ENCODE measurements at places on chromosomes 16 and 17.

GRCh38 chr17:1165836-1166235 lies 13.9 kb downstream of the ABR start:
- no peak for DNase-seq

- no peak for DNase-seq
Observed at GRCh38 chr17:57920916-57921703, 34.1 kb downstream of the CUEDC1 start.

DNA sequence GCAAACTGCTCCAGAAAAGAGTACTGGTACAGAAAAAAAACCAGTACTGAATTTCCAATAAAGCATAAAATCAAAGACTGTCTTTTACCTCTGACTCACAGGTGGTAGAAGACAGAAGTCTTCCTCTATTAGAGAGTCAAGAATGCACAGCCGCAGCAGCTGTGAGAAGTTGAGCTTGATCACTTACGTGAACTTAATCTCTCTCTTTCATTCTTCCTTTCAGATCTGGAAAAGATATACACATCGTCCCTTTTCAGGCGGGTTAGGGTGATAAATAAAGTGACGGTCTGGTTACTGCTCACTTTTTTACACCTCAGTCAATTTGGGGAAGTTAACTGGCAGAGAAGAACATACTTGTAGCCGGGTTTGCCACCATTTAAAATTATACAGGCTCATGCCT lies 3.9 kb downstream of the IFT140 start:
- DNase-seq = no peak

GRCh38 chr17:42989726-42990652 lies 8.2 kb upstream of the RPL27 start:
- no peak for DNase-seq

DNA sequence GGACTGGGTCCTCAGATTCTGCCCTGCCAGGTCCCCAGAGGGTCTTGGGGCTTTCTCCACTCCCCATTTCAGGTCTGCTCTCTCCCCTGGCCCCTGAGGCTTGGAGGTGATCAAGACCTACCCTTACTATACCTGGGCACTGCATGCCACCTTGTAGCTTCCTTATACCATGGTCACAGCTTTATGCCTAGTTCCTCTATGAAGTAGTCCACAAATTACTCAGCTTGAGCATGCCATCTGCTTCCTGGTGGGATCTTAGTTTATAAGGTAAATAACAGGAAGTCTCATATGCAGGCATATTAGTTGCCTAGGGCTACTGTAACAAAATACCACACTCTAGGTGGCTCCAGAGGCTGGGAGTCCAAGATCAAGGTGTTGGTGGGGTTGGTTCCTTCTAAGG lies 11.0 kb upstream of the PMFBP1 start:
- DNase-seq = no peak

- DNase-seq = no peak
Observed at GRCh38 chr16:19008245-19009169, 24.8 kb downstream of the TMC7 start.

- DNase-seq = no peak
Observed at GRCh38 chr17:40038882-40039513, 15.2 kb downstream of the MED24 start.

GRCh38 chr17:59853168-59853918 lies 39.4 kb downstream of the TUBD1 start:
- DNase-seq = no peak

GRCh38 chr16:14502932-14503741 lies 126.9 kb downstream of the PARN start:
- DNase-seq = no peak

- no peak for DNase-seq
Observed at GRCh38 chr17:58783380-58783779, 27.7 kb downstream of the PPM1E start.

GRCh38 chr16:21608639-21609328 lies 9.4 kb downstream of the METTL9 start:
- DNase-seq = no peak

- DNase-seq = no peak
Observed at GRCh38 chr17:34203018-34203638, 52.0 kb upstream of the CCL2 start.

GRCh38 chr16:64061621-64062020 lies 1060.2 kb downstream of the CDH11 start:
- no peak for DNase-seq

GRCh38 chr16:23539984-23540816 lies 16.9 kb downstream of the EARS2 start:
- no peak for DNase-seq

GRCh38 chr16:53078765-53079485 lies 24.1 kb downstream of the CHD9 start:
- no peak for DNase-seq

GRCh38 chr16:9115277-9115676 lies 23.8 kb downstream of the HAPSTR1 start:
- no peak for DNase-seq

- DNase-seq = no peak
Observed at GRCh38 chr16:51383909-51384308, 232.8 kb upstream of the SALL1 start.

- no peak for DNase-seq
Observed at GRCh38 chr16:31025339-31025738, 8.0 kb upstream of the STX4 start.

- no peak for DNase-seq
Observed at GRCh38 chr17:82745524-82745923, 6.3 kb upstream of the TBCD start.

- no peak for DNase-seq
Observed at GRCh38 chr16:57667526-57668262, 412 bp upstream of the ADGRG3 start.

- peak; percentile 20 for DNase-seq
Observed at GRCh38 chr17:48335858-48336500, 94.0 kb downstream of the SKAP1 start.

- no peak for DNase-seq
Observed at GRCh38 chr17:42906772-42907446, 6.3 kb downstream of the G6PC1 start.

GRCh38 chr17:4645642-4646041 lies 4.2 kb upstream of the ALOX15 start:
- no peak for DNase-seq

GRCh38 chr16:11507991-11508390 lies 78.7 kb downstream of the LITAF start:
- no peak for DNase-seq

DNA sequence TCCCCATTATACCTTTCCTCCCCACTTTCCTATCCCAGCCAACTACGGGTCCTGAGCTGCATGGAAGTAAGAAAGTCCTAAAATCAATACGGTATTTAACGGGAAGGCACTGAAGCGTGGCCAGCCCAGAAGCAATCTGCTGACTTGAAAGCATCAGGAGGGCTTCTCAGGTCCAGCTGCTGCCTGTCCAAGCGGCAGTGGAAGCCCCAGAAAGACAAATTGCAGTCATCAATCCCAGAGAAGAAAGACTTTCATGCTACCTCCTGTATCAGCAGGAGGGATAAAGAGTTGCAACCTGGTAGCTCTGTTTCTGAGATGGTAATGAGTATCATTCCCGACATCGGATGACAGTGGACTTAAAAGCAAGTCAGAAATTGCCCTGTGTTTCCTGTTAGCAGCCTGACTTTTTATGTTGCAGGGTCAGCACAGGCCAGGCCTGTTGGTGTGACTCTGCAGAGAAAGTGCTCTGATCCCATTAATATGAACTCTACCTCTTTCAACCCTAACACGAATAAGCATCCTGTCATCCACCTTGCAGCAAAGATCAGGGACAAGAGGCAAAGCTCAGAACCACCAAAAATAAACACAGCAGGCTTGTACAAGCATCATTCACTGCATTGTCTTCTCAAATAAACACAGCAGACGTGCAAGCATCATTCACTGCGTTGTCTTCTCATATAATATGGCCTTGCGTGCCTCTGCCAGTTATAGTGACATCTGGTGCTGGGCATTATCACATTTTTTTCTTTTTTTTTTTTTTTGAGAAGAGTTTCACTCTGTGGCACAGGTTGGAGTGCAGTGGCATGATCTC lies 358.6 kb upstream of the CDH11 start:
- no peak for DNase-seq

- DNase-seq = no peak
Observed at GRCh38 chr17:80929449-80929848, 62.2 kb upstream of the CHMP6 start.

DNA sequence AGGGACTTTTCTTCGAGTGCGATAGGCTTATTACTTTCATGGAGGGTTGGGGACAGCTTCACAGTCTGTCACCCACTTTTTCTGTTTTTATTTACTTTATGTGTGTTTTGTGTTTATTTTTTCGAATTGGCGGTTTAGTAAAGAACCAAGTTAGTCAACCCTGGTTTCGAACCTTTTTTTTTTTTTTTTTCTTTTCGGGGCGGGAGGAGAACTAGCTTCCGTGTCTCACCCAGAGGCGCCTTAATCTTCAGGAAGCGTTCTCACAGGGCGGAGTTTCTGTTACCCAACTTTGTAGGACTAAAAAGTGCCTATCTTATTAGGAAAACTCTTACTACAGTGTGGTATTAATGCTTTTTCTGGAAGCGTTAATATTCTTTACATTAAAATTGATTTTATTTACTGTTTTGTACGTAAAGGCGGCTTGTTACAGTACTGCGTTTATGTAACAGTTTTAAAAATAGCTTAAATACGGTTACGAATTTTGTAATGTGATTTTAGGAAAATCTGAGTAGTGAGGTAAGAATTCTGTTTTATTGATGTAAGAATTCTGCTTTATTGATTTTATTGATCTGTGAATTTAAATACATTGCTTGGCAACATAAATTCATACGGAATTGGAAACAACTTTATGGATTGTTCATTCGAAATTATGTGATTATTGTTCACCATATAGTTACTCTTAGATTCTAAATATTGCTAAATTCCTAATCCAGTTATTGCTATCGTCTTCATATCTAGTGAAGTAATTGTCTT lies 885 bp downstream of the ZNF207 start:
- DNase-seq = no peak

GRCh38 chr17:79942591-79943346 lies 92.9 kb downstream of the TBC1D16 start:
- DNase-seq = no peak

- DNase-seq = no peak
Observed at GRCh38 chr17:47694581-47695428, 844 bp downstream of the TBKBP1 start.

DNA sequence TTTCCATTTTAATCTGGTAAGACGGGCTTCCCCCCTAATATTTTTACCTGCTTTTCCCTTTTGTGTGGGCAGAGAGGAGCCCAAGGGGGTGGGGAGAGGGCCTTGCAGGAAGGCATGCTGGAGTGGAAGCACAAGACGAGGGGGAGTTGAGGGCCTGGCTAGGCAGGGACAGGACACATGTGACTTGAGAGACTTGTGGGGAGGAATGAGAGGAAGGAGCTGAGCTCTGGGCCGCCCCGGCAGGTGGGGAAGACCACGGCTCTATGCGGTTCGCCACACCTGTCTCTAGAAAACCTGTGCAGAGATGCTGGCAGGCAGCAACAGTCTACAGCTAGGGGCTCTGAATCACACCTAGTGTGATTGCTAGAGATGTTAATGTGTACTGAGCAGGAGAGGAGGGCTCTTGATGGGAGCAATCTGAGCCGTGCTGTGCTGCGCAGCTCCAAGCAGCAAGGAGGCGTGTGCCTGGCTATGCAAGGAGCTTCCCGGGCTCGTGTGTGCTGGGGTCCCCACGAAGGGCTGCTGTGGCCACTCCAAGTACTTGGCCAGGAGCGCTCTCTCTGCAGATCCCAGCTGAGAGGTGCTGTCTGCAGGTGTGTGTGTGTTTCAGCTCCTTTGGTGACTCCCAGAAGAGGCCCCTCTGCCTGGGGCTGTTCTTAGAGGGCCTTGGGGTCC lies 50.2 kb downstream of the PDPK1 start:
- no peak for DNase-seq

DNA sequence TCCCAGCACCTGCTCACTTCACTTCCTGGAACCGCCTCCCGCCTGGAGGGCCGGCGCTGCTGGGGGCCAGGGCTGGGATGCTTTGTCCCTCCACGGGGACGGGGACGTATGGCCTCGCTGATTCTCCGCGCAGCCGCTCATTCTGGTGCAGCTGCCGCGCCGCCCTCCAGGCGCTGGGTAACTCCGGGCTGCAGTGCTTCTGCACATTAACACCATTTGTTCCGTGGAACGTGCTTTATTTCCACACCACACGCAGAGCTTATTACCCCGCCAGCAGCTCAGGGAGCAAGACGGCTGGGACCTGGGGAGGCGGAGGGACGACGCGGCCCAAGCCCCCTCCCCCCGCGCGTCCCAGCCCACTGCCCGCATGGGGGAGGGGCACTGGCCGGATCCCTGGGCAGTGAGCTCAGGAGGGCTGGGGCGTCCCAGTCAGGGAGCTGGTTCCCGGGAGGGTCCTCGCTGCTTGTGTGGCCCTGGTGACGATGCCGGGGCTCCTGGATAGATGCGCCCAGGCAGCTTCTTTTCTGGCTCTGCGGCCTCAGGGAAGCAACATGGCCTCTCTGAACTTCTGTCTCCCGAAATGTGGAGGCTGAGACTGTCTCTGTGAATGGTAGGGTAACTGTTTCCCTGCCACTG lies 45.4 kb upstream of the ACSF3 start:
- no peak for DNase-seq

DNA sequence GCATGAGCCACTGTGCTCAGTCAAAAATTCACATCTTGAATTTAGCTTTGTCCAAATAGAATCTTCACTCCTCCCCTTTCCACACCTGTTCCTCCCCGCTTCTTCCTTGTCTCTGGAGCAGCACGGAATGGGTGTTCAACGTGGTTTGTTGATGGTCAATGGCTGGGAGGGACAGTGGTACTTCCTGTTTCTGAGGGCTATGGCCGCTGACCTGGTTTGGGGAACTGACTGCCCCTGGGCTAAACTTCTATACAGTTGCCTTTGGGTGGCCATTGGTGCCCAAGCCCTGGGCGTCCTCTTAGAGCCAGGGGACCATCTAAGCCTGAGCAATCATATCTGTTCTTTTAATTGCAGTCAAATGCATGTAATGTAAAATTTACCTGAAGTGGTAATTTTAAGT lies 19.1 kb upstream of the WFIKKN2 start:
- DNase-seq = no peak

GRCh38 chr17:44557651-44558285 lies 484 bp downstream of the FZD2 start:
- DNase-seq = no peak

GRCh38 chr16:2883458-2883908 lies 468 bp downstream of the FLYWCH2 start:
- no peak for DNase-seq

DNA sequence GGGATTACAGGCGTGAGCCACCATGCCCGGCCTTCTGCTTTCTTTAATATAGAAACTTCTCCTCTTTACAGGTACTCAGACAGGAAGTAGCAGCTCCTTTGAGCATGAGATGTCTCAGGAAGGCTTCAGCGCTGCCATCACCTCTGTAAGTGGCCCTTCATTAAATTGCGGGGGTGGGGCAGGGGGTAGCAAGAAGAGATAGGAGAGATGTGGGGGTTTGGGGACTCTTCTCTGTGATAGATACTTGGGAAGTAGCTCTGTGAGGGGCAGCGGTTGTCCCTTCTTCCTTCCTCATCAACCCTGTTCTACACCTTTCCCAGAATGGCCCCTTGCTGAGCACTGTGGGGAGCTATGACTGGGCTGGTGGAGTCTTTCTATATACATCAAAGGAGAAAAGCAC lies 16.8 kb downstream of the ITGAM start:
- no peak for DNase-seq
